ENCODE measurements at places on chromosomes 7 and 10.
A peak's percentile ranks its signal among the peaks of the same experiment; 100 is the strongest.

GRCh38 chr10:127564644-127565043, 15.5 kb downstream of the NPS start:
- no peak for DNase-seq

DNA sequence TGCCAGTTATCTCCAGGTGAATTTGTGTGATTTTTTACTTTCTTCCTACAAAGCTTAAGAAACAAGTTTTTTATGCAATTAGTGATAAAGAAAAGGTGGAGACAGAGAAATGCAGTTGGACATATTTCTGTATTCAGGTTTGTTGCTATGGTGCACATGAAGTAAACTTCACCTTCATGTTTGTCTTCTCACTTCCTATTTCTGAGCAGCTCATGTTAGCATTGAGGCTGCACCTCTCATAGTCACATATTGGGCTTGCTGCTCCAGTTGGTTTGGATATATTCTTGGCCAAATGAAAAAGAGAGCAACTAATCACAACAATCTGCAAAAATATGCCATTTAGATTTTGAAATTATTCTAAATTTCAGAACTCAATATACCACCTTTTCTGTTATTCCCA, 475.6 kb upstream of the ZWINT start:
- no peak for DNase-seq

GRCh38 chr7:148770004-148770403, 71.3 kb downstream of the CUL1 start:
- DNase-seq, result no peak

DNA sequence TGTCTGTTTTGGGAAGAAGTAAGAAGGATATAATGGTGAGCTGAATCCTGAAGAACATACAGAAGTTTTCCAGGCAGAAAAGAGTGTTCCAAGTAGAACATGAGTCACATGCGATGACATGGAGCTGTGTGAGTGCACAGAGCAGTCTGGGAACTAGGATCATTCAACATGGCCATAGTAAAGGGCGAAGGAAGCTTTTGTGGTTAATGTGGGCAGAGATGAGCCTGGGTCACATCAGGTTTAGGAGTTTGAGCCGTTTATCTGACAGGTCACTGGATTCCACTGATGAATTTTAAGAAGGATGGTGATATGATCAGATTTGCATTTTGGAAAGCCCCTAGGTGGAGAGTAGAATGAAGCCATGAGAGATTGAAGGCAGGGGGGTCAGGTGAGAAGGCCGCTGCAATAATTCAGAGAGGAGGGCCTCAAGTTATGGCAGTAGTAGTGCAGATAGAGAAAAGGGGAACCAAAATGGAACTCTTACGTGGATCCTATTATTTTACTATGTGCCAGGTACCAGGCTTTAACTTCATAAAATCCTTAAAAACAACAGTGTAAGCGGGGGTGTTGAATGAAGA, 171.3 kb downstream of the RNLS start:
- no peak for DNase-seq

- peak; percentile 81 for DNase-seq
Observed at GRCh38 chr7:3260401-3260715, 40.7 kb upstream of the SDK1 start.

GRCh38 chr7:14197280-14197679, 207.8 kb upstream of the ETV1 start:
- peak; percentile 52 for DNase-seq

All from fibroblast of the aortic adventitia (primary cell).